ENCODE measurements at places on chromosomes 2 and 18. TPM values are rescaled to one million over a fixed set of nuclear protein-coding genes. Genes with fewer than 3 reads are reported as not detected.

The ACMSD gene
- total RNA-seq = not detected

GRCh38 chr2:86370579-86370978 lies 33.2 kb upstream of the REEP1 start:
- DNase-seq = no peak

DNA sequence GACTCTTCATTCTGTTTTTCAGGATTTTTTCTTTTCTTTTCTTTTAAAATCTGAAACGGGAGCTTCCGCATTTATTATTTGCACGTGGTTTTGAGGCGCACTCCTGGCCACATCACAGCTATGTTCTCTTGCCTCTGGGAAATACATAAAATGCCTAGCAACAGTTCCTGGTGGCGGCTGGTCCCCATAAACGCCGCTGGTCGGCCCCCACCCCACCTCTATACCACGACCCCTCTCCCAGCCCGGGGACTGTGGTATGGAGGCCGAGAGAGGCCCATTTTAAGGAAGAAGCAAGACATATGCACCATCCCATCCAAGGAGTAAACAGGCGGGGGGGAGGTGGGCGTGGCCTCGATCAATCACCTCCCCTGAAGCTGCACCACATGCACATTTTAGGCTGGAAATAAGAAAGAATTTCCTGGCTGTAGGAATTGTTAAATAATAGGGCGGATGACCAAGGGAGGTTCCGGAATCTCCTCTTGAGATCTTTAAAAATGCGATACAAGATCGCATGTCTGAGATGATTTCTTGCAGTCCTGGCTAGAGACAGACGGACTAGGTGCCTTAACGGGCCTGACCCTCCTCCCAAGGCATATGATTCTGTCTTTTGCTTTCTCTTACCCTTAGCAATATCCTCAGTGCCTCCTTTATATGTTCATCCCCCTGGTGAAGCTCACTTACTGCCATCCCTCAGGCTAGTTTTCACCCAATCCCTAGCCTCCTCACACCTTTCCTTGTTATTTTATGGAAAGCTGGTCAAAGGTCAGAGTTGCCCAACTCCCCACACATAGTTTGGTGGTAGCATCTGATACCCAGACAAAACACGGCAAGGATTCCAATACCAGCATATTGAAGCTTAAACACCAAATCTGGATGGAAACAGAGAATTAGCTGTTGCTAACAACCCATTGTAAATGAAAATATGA lies 82.4 kb downstream of the BCL2 start:
- DNase-seq = peak; percentile 23

DNA sequence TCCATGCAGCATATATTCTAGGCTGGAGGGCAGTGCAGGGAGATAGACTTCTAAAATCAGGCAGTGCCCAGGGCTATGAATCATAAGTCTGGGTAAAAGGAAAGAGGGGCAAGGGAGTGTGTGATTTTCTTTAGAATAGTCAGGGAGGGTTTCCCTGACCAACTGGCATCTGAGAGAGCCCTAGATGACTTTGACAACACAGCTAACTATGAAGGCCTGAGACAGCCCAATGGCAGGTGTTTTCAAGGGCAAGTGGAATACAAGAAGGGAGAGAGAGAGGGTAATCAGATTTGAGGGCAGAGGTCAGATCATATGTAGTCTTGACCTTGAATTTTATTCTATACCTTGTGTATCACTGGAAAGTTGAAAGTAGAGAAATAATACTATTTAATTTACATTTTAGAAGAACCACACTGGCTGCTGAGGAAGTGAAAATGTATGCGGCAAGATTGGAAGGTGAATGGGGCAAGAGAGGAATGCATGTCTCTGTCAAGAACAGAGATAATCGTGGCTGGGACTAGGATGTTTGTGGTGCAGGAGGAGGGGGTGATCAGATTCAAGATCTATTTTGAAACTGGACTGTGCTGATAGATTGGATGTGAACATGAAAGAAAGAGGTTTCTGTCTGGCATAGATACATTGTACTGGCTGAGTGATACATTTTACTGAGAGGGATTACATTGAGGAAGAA lies 1.9 kb upstream of the ITGB6 start:
- DNase-seq = no peak

The STPG4 gene
- not detected for total RNA-seq

DNA sequence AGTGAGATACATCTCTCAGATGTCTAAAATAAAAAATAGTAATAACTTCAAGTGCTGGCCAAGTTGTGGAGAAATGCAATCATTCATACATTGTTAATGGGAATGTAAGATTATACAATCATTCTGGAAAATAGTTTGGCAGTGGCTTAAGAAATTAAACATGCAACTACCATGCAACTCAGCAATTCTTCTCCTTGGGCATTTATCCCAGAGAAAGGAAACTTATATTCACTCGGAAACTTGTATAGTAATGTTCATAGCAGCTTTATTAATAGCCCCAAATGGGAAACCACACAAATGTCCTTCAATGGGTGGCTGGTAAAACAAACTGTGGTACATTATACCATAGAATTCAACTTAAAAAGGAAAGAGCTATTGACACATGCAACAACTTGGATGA lies 274.0 kb upstream of the SPRED2 start:
- DNase-seq = no peak

GRCh38 chr18:48887294-48887904 lies 63.4 kb downstream of the SMAD7 start:
- DNase-seq = no peak

The INHBB gene
- total RNA-seq = 0.14 TPM

The CACNB4 gene
- 6.9 TPM for total RNA-seq

- DNase-seq = no peak
Observed at GRCh38 chr18:8361941-8362471, 247.2 kb upstream of the RAB12 start.

DNA sequence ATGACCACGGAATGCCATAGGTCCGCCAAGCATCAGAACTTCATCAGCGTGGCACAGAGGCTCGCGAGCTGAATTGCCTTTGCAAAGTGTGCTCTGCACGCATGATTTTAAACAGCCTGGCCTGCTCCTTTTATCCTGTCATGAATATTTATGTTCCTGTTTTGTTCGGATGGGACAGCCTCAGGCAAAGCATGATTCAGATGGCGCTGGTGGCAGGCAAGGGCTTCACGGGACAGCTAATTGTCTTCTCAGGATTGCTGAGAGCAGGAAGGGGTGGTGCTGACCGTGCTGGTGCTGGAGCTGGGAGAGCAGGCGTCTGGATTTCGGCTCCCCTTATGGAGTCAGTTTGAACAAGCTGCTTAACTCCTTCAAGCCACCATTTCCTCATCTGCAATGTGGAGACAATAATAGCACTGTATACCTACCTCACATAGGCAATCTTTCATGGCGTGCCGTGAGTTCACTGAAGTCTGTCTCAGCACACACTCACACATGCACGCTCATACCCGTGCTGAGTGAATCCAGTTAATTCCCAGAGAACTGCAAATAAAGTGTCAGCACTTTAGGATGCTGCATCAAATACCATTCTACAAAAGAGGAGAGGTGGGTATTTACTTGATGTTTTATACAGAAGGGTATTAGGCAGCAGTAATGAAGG lies 79.7 kb upstream of the APCDD1 start:
- DNase-seq = no peak

GRCh38 chr2:179655627-179656026 lies 205.8 kb downstream of the ZNF385B start:
- no peak for DNase-seq

- no peak for DNase-seq
Observed at GRCh38 chr18:10995550-10995949, 153.8 kb downstream of the PIEZO2 start.

The SNRPD1 gene
- total RNA-seq = 136 TPM

The ANKRD29 gene
- 4.9 TPM for total RNA-seq

DNA sequence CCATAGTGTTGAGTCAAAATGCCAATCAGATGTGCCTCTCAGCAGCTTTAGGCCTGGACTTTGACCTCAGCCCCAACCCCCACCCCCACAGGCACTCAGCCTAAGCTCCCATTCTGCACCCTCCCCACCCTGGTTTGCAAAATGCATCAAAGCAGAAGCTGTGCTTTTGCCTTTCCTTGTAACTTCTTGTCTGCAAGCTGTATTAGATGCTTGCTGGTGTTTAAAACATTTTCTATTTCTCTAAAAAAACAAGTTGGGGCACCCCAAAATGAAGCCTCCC lies 26.6 kb upstream of the STEAP3 start:
- DNase-seq = no peak
